Psoas muscle (tissue), 8 donors: ENCODE measurements at places on chromosomes 3 and 15. TPM values are rescaled to one million over a fixed set of nuclear protein-coding genes. Genes with fewer than 3 reads are reported as not detected.

The CCDC54 gene
- not detected for polyA plus RNA-seq

The SCG3 gene
- 0.06 TPM for polyA plus RNA-seq

The KCNAB1 gene
- 0.91 TPM for polyA plus RNA-seq

The TMEM108 gene
- 2.4 TPM for polyA plus RNA-seq

The GPR149 gene
- polyA plus RNA-seq, result not detected

The CAPN3 gene
- 114 TPM for polyA plus RNA-seq

The DUOX1 gene
- polyA plus RNA-seq, result 0.17 TPM

The ARHGEF26 gene
- polyA plus RNA-seq, result 0.39 TPM

DNA sequence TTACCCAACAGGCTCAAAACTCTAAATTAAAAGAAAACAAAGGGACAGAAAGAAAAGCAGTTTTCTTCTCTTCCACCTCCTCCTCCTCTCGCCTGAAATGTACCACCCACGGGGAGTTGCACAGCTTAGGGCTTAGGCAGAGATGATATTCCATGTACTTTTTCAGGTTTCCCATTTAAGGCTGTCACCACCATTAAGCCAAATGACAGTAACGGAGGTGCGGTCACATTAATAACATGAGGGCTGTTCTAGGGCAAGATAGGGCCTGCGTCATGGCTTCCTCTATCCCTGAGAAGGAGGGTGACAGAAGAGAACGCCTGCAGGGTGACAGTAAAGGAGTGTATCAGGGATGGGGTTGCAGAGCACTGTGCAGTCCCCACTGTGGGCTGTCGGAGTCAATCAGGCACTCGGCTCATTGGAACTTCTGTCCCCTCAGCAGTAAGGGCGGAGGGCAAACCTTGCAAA, 51.7 kb upstream of the TJP1 start:
- DNase-seq, result no peak

- no peak for DNase-seq
Measured at GRCh38 chr3:17514597-17514996, 227.8 kb downstream of the TBC1D5 start.

DNA sequence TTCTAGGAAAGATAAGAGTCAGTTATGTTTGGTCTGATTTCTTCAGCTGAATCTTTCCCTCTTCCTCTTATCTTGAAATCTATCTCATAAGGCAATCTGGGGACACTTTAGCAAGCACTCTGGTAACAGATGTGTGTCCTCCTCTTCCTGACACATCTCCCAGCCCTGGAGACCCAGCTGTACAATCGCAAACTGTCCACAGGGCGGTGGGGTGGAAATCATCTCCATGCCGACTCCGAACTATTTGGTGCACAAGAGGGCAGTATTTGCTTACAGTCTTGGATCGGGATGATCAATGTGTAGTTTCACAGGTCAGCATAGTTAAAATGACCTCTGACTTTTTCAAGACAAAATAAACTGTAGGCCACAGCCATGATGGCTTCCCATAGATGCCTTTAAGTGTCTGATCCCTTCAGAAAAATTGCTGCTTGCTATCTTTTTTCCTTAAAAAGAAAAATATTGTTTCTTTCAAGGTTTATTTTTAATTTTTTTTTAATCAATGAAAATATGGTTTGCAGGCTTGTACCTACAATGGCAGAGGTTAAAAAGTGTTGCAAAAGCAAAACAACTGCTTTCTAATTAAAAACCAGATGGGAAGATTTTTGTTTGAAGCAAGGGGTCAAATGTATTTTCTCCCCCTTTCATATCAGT, 17.7 kb downstream of the EEFSEC start:
- peak; percentile 68 for DNase-seq

DNA sequence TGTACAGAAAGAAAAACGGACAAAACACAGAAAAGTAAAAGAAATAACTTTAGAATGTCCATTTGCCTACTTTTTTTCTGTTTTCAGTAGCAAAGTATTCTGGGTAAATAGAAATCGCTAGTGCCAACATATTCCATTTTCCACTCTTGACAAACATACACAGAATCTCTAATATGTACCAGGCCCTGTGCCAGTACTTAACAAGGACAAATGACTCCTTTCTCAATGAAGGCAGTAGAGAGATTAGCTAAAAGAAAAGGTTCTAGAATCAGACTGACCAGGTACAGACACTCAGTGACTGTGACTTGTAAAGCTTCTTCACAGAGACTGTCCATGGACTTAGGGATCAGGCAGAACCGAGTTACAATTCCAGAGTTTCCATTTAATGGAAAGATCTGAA, 165.8 kb upstream of the STAC start:
- no peak for DNase-seq

- peak; percentile 90 for DNase-seq
Measured at GRCh38 chr3:69791106-69791505, 51.8 kb downstream of the MITF start.

- no peak for DNase-seq
Measured at GRCh38 chr3:118435851-118436350, 598.7 kb downstream of the IGSF11 start.

GRCh38 chr3:123271466-123272159, 69.9 kb downstream of the SEC22A start:
- no peak for DNase-seq

DNA sequence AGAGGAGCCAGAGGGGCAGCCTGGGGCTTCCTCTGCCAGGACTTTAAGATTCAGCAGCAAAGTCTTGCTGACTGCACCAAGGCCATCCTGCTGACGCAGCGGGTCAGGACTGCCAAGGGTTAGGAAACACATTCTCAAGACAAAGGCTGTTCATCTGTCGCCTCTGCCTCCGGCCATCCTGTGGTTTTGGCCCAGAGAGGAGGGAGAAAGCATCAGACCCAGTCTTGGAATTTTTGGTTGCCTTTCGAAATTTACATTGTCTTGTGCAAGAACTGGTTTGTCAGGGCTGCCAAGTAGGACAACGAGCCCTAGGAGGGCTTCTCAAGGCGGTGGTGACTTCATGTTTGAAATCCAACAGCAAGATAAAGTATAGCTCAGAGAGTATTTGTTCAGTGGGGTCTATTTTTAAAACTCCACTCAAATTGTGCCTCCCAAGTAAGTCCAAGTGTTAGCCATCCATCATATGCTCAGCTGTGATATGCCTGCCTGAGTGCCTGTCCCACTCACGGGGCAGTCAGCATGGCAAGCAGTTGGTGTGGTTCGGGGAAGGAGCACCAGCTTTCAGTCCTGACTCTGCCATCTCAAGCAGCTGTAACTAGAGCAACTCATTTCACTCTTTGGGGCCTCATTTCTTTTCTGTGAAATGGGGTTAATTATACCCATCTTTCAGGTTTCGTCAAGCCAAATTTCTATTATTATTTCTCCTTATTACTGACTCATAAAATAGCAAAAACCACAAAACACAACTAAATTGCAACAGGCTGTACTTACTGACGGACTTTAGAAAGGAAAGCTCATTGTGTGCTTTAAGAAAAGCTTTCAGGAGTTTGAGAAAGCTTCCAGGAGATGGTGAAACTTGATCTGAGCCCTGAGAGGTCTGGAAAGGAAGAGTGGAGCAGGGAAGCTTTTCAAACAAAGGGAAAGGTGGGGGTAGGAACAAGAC, 42.4 kb upstream of the RHO start:
- peak; percentile 88 for DNase-seq

DNA sequence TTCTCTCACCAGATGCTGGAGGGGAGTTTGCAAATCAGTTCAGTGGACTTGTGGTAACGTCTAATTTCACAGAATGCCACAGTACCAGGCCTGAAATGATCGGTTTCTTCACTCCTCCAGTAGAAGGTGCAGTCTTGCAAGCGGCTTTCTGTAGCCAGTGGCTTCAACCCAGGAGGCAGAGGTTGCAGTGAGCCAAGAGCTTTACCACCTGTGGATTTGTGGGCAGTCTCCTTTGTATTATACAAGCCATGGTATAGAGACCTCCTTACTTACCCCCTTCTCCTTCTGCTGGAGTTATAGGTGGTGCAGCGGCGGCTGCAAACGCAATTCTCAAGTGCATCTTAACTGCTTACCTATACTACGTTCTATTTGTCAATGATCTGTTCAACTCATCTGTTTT, 17.6 kb downstream of the EIF2AK4 start:
- no peak for DNase-seq

DNA sequence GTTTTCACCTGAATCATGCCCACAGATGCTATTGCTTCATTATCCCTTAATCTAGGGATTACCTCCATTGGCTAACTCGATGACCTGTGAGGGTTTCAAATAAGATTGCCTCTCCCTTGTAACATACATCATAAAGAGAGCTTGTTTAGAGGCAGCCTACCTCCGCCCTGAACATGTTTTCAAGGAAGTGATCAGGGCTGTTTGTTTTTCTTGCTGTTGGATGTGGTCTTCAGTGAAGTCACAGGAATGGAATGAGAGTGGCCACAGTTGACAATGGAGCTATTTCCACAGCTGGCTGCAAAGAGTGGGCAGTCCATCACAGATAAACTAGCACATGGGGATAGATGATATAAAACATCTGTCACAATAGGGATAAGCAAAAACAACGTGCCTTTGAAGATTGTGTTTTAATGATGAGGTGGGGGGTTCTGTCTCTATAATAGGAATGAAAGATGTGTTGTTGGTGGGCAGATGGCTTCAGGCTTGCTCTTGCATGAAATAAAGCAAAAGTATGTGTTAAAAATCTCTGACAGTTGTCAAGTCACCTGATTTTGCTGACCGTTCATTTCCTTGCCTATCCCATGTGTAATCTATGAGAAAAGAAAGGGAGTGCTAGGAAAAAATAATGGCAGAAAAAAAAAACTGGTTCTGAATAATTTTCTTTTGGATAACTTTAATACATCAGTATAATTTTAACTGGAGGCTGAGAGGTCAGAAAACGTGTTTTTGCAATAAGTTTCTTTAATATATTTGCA, 642.3 kb downstream of the RBMS3 start:
- DNase-seq, result no peak

DNA sequence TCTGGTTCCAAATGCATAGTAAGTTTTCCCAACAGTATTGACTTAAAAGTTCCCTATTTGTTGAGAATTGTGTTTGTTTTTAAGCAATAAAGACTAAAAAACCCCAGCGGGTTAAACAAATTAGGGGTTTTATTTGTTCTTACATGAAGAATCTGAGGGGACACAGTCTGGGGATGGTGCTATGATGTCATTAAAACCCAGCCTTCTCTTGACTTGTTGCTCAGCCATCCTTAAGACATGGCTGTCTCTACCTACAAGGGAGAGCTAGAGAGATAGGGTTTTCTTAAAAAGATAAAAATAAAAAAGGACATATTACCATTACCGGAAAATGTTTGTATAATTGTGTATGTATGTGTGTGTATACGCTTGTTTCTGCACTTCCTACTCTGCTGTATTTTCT, 11.7 kb upstream of the ARL14 start:
- no peak for DNase-seq

- no peak for DNase-seq
Measured at GRCh38 chr3:125959317-125960065, 9.5 kb upstream of the ROPN1B start.

DNA sequence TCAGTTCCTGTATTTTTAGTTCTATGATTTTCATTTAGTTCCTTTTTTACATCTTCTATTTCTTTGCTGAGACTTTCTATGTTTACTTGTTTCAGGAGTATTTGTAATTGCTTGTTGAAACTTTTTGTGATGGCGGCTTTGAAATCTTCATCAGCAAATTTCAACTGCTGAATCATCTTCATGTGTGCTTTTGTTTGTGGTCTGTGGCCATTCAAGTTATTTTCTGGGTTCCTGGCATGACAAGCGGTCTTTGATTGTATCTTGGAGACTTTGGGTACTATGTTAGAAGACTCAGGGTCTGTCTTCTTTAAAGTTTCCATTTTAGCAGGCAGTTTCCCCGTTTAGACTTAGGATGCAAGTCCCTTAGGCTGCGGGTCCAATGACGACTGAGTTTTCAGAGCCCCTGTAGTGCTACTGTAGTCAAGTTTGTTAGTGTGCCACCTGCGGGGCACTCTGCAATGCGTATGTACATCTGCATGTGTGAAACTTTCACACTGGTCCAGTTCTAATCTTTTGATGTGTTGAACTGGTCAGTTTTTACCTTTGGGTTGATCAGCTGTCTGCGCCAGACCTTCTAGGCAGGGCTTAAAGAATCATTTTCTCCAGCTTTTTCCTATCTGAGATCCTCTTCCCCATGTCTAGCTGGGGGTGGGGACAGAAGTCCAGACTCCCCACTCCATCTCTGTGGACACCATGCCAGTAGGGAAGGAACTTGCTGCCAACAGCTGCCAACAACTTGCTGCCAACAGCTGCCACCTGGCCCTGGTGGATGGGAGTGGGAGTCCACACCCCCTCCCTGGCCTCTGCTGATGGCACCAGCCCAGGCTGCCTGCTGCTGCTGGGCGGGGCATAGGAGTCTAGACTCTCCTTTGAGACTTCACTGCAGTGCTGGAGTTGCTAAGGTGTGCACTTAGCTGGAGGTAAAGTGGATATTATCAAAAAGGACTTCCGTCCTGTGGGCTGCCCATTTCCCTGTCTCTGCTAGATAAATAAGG, 190.9 kb downstream of the TJP1 start:
- no peak for DNase-seq

DNA sequence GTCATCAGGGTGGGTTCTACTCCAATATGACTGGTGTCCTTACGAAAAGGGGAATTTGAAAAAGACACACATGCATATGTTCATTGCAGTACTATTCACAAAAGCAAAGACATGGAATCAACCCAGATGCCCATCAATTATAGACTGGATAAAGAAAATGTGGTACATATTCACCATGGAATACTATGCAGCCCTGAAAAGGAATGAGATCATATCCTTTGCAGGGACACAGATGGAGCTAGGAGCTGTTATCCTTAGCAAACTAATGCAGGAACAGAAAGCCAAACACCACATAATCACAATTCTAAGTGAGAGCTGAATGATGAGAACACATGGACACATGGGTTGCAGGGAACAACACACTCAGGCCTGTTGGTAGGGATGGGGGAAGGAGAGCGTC, 24.8 kb upstream of the TICRR start:
- no peak for DNase-seq

DNA sequence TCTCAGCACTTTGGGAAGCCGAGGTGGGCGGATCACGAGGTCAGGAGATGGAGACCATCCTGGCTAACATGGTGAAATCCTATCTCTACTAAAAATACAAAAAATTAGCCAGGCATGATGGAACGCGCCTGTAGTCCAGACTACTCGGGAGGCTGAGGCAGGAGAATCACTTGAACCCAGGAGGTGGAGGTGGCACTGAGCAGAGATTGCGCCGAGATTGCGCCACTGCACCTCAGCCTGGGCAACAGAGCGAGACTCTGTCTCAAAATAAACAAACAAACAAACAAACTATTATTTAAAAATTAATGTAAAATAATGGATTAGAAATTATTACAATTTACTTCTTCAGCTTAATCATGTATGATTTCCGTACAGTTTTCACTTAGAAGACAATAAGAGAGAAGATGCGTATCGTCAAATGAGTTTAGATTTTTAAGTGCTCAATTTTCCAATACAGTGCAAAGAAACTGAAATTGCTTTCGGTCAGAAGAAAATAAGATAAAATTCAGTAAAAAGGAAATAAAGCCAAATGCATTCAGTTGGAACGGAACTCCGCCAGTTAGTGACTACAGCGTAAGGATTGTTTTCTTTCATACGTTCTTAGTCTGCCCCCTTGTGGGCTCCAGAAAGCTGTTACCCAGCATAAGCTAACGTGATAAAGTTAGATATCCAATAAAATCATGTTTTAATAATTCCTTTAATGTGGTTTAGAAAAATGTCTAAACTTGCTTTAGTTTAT, 24.8 kb downstream of the AADAC start:
- DNase-seq, result no peak

- peak; percentile 88 for DNase-seq
Measured at GRCh38 chr15:90902840-90903732, at the start of gene MAN2A2. Gene MAN2A2 (plus strand): TSS chr15:90903302. CDS start chr15:90904208, 906 bp downstream.

GRCh38 chr15:84917452-84917851, 33.0 kb downstream of the SLC28A1 start:
- DNase-seq, result no peak
